CD4-positive, alpha-beta memory T cell (primary cell): ENCODE measurements at places on chromosomes 5 and 9.

- DNase-seq, result no peak
These were observed 91.4 kb upstream of the PHYKPL start for GRCh38 chr5:178323961-178324360.

- no peak for DNase-seq
These were observed 18.5 kb downstream of the OSTF1 start for GRCh38 chr9:75106857-75107256.

DNA sequence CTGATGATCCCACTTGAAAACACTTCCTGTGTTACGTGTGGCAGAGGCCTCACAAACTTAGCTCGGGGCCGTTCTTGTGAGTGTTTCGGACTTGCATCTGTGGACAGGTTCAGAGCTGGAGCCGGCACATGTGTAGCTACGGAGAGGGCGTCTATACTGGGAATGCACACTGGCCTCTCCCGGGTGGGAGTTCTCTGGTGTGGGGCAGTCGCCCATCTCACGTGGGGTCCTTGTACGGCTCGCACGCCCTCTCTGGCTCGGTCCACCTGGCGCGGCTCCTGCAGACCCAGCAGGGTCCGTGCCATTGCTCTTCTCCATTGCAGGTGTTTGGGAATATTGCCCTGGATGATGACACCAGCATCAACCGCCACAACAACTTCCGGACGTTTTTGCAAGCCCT lies 197.9 kb downstream of the CACNA1B start:
- no peak for DNase-seq

- DNase-seq, result no peak
These were observed 55.9 kb upstream of the MYO10 start for GRCh38 chr5:16992006-16992405.

DNA sequence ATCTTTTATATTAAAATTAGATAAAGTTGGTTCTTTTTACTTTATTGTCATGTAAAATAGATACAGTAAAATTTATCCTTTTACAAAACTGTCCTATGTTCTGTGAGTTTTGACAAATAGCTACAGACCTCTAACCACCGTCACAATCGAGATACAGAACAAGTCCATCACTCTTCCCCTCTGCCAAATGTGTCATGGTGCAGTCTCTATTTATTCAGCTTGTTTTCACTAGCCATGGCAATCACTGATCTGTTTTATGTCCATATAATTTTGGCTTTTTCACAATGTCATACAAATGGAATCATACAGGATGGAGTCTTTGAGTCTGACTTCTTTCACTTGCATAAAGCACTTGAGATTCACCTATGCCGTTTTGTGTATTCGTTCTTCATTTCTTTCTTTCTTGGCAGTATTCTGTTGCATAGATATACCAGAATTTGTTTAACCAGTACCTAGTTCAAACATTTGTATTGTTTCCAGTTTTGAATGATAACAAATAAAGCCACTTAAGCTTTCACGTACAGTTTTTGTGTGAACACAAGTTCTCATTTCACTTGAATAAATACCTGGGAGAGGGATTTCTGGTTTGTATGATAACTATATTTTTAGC lies 273.2 kb upstream of the MPDZ start:
- no peak for DNase-seq

DNA sequence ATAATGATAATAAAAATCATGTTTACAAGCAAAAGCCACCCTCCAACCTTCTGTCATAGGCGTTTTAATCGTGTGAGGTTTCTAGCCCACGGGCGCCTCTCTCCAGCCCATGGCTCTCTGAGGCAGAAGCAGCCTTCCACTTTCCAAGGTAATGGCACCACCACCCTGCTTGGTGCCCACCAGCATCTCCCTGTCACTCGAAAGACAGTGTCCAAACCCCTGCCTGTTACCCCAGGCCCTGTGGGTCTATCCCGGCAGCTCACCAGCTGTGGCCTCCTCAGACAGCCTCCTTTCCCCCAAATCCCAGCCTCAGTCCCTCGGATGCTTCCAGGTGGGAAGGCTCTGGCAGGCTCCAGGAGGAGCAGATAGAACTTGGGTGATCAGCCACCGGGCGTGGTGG lies 123.8 kb upstream of the LPCAT1 start:
- DNase-seq, result no peak

DNA sequence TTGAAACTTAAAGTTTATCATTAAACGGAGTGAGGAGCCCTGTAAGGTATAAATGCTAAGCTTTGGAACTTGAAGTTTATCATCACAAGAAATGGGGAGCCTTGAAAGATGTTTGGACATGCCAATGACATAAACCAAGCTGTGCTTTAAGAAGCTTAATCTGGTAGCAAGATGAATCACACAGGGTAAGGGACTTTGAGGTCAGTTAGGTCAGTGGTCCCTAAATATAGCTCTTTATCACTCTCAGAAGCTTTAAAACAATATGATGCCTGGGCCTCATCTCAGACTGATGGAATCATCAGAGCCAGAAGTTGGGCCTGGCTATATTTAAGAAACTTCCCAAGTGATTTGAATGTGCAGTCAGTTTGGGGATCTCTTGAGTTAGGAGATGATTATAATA lies 85.7 kb downstream of the TNC start:
- DNase-seq, result no peak

DNA sequence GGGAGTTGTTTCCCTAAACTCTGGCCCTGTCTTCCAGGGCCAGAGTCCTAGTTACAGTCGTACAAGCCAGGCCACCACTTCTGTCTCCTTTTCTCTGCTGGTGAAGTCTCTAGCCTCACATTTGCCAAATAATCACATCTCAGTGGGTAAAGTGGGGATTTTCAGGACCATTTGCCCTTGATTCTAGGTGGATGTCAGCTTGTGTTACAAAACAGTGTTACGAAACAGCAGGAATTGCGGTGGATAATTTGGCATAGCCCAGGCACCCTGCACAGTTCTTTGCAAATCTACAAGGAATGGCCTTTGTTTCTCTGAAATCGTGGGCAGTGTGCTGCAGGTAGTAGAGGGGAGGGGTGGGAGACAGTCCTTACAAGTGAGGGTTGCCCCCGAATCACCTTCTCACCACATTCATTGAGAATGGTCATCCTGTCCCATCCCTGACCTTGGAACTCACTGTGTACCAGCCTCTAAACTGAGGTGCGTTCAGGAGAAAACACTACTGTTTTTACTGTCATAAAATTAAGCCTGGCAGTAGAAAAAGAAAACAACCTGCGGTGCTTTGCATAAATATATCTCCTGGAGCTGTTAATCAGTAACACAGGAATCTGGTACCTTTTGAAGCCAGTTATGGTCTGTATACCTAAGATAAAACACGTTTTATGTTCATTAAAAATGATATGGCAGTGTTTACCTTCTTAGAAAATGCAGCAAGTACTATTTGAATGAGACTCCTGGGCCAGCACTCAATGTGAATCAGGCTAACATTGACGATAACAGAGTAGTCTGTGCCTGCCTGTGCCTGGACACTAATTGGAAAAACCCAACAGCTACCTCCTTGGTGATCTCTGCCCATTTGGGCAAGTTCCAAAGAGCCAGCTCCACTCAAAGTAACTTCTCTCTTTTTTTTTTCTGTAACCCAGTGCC lies 44.3 kb downstream of the CYSTM1 start:
- DNase-seq, result no peak
